ENCODE measurements at places on chromosomes 3 and 15. TPM values are rescaled to one million over a fixed set of nuclear protein-coding genes. Genes with fewer than 3 reads are reported as not detected.

FOXL2 gene
- not detected for total RNA-seq

FBXL22 gene
- total RNA-seq = 0.82 TPM

TMEM40 gene
- not detected for total RNA-seq

TRIM42 gene
- not detected for total RNA-seq

PTX3 gene
- not detected for total RNA-seq

BCL2A1 gene
- total RNA-seq = 183 TPM

IGSF11 gene
- total RNA-seq = not detected

BLM gene
- 48.1 TPM for total RNA-seq

MASP1 gene
- 0.05 TPM for total RNA-seq

Data from GM12878 (cell line).